ENCODE measurements at places on chromosomes 2 and 18.

DNA sequence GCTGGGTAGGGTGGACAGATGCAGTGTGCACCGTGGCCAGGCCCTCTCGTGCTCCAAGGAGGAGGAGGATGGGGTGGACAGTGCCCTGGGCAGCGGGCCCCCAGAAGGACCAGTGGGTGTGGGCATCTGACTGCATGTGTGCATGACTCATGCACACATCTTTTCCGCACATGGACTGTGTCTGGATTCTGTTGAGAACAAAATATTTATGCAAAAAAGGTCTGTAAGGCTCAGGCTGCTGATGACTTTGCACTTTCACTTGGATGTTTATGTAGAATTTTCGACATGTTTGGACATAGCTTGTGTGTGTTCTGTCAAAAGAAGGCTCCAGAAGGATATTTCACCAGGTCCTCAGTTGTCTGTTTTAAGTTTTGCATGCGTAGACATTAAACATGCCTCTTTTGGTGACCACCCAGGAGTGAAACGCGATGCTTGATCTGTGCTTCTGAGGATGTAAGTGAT lies 45.6 kb downstream of the MTCL1 start:
- peak; percentile 81 for DNase-seq

- DNase-seq, result no peak
Observed at GRCh38 chr2:208982831-208983230, 441.0 kb upstream of the MAP2 start.

- peak; percentile 42 for DNase-seq
Observed at GRCh38 chr2:226478109-226478809, 321.4 kb downstream of the IRS1 start.

DNA sequence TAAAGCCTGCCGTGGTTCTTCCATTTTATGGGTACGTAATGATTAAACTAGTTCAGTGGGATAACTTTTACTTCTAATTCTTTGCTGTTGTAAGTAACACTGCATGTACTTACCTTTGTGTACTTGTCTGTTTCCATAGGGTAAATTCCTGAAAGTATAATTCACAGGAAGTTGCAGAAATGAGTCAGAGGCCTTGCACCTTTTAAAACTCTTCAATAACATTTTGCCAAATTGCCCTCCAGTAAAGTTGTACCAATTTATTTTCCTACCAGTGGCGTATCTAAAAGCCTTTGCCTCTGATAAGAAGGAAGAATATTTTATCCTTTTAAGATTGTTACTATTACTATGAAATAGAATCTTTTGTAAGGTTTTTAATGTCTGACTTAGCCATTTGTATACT lies 65.1 kb downstream of the CAB39 start:
- no peak for DNase-seq

GRCh38 chr2:10469955-10470608 lies 22.0 kb upstream of the ODC1 start:
- DNase-seq, result no peak

DNA sequence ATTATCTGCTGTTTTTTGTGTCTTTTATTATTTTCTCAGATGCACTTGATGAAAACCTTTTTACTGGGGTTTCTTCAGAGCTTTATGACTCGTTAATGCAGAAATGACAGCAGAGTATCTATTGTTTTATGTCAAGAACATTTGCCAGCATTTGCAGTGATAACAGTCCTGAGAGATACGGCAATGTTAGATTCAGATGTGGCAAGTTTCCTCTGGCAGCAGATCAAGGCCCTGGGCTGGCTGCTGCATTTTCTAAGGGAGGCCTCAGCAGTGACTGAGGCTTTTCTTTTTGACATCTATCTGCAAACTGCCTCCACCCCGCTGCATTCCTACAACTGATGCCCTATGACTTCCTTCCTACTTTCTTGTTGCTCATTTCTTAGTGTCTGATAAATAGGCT lies 40.2 kb downstream of the EFEMP1 start:
- DNase-seq, result no peak

DNA sequence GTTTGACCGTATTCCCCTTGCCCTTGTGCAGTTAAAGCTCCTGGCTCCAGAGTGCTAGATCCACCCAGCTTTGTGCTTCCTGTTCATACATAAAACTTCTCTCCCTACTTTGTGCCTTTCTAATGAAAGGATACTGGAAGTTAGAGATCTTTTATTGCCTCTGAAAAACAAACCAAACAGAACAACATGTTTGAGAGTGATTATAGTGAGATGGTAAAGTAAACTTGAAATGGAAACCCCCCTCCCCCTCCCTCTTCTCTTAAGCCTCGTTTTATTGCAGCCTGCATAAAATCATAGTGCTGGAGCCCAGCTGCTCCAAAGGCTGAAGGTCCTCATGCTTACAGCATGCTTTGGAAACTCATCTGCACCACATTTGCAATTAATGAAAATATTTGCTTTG lies 125.1 kb downstream of the TANC1 start:
- no peak for DNase-seq

- no peak for DNase-seq
Observed at GRCh38 chr2:190119923-190120590, 57.5 kb upstream of the MSTN start.

- DNase-seq, result no peak
Observed at GRCh38 chr2:187552828-187553681, 1.2 kb downstream of the TFPI start.

All from fibroblast of skin of left quadriceps (primary cell).